ENCODE measurements at places on chromosomes 12 and 14.

- DNase-seq: peak; percentile 76
Observed at GRCh38 chr14:102694530-102695166, 82.6 kb upstream of the TRAF3 start.

DNA sequence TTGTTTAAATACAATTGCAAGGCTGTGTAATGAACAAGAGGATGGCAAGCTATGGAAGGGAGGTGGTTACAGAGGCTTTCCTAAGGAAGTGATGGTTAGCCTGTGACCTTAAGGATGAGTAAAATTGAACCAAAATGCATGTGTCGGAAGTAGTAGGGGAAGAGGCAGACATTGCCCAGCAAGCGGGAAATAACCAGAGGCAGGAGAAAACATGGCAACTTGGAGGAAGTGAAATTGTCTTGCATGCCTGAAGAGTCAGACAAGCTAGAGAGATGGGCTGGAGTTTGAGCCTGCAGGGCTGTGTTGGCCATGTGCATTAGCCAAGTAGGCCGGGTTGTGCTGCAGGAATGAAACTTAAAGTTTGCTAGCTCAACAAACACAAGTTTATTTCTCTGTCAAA lies 96.2 kb downstream of the BTG1 start:
- no peak for DNase-seq

DNA sequence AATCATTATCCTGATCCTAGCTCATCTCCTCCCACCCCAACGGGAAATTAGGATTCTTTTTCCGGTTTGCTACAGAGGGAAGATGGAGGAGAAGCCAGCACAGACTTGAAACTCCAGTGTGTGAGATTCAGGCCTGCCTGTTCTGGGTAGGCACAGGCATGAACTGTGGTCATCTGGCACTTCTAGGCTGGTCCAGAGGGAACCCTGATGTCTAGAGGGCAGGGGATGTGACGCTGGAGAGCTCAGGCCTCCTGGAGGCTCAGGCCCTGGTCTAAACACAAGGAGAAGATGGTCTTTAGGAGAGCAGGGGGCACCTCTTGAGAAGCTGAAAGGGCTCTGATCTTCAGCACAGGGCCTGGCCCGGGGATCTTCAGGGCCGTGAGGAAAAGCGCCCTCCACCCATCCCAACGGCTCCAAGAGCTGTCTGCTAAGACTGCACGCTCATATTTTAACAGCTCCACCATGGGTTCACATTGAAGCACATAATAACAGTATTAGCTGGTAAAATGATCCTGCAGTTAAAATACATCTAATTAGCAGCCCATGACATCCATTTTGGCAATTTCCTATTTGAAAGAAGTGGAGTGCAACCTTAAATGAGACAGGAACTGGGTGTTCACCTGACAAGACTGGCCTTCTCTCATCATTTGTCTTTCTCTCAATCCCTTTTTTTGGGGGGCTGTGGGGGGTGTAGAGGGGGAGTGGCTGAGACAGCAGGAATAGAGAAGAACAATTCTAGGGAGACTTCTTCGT lies 35.4 kb downstream of the BCL11B start:
- DNase-seq: no peak

GRCh38 chr14:37091651-37092050 lies 80.8 kb downstream of the SLC25A21 start:
- DNase-seq: no peak

Data from epithelial cell of esophagus (primary cell).